GM23248 (cell line): ENCODE measurements at places on chromosomes 4 and X.

- peak; percentile 24 for DNase-seq
Observed at GRCh38 chrX:134685668-134686067, 27.4 kb upstream of the PLAC1 start.

DNA sequence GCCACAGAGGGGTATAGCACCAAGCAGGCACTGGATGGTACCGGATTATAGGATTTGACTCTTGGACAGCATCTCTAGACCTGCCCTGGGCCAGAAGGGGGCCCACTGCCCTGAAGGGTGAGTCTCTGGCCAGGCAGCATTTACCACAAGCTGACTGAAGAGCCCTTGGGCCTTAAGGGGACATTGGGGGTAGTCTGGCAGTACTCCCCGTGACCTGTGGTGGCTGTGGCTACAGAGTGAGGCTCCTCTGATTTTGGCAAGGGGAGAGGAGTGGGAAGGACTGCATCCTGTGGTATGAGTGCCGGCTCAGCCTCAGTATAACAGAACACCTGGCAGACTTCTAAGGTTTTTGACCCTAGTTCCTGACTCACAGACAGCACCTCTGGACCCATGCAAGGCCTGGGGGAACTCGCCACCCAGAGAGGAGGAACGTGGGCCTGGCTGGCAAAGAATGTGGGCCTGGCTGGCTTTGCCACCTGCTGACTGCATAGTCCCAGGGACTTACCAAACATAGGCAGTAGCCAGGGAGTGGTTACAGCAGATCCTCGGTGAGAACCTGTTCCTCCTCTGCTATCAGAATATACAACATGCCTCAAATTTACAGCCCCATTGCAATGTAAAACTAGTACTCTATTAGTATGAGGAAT, 48.1 kb downstream of the ABCB7 start:
- DNase-seq: no peak

GRCh38 chr4:6775746-6776145, 6.8 kb upstream of the KIAA0232 start:
- DNase-seq: no peak

DNA sequence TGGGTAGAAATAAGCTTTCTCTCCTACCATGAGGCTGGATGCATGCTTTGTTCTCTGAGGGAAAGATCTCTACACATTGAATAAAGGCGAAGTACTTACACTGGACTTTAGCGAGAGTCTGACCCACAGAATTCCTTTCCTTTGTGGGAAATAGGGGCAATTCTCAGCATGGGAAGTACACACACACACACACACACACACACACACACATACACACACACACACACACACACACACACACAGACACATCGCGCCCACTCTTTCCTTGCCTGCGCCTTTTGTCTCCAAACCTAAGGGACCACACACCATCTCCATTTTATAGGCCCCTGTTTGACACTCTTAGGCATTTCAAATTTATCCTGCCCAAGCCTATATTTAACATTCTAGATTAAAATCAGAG, 83.8 kb downstream of the LUZP4 start:
- no peak for DNase-seq

- peak; percentile 47 for DNase-seq
Observed at GRCh38 chrX:40866893-40867292, 131.6 kb upstream of the MED14 start.

GRCh38 chrX:69197690-69198089, 32.4 kb upstream of the PJA1 start:
- DNase-seq: no peak

GRCh38 chr4:48011722-48012121, 4.8 kb downstream of the CNGA1 start:
- no peak for DNase-seq

GRCh38 chrX:17758382-17758781, 21.1 kb downstream of the SCML1 start:
- no peak for DNase-seq

GRCh38 chr4:86831262-86832130, 17.7 kb downstream of the SLC10A6 start:
- DNase-seq: peak; percentile 97

GRCh38 chr4:101252721-101253120, 94.6 kb downstream of the PPP3CA start:
- peak; percentile 39 for DNase-seq

GRCh38 chrX:70231666-70232065, 2.8 kb upstream of the AWAT1 start:
- no peak for DNase-seq

DNA sequence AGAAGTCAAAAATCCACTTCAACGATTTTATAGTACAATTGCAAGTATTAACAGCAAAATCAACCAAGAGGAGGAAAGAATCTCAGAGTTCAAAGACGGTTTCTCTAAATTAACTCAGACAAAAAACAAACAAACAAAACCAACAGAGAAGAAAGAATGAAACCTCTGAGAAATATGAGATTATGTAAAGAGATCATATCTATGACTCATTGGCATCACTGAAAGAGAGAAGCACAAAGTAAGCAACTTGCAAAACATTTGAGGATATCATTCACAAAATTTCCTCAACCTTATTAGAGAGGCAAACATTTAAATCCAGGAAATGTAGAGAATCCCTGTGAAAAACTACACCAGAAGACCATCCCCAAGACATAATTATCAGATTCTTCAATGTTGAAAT, 370.4 kb downstream of the INPP4B start:
- DNase-seq: peak; percentile 30

DNA sequence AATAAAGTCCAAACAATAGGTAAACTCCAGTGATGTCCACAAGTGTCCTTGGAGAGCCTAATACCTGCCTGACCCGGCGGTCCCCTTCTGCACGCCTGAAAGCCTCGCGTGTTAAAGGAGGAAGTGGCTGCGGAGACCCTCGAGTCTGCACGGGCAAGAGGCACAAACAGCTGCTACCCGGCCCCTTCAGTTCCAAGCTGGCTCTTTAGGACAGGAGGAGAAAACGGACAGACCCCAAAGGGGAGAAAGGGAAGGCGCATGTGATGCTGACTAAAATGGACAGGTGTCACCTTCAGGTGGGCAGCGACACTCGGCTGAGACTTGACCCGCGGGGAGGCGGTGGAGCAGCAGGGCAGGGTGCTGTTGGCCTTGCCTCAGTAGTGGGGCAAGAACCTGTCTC, 102.7 kb upstream of the TENM3 start:
- DNase-seq: no peak

- DNase-seq: no peak
Observed at GRCh38 chr4:144674711-144675110, 28.8 kb downstream of the HHIP start.

DNA sequence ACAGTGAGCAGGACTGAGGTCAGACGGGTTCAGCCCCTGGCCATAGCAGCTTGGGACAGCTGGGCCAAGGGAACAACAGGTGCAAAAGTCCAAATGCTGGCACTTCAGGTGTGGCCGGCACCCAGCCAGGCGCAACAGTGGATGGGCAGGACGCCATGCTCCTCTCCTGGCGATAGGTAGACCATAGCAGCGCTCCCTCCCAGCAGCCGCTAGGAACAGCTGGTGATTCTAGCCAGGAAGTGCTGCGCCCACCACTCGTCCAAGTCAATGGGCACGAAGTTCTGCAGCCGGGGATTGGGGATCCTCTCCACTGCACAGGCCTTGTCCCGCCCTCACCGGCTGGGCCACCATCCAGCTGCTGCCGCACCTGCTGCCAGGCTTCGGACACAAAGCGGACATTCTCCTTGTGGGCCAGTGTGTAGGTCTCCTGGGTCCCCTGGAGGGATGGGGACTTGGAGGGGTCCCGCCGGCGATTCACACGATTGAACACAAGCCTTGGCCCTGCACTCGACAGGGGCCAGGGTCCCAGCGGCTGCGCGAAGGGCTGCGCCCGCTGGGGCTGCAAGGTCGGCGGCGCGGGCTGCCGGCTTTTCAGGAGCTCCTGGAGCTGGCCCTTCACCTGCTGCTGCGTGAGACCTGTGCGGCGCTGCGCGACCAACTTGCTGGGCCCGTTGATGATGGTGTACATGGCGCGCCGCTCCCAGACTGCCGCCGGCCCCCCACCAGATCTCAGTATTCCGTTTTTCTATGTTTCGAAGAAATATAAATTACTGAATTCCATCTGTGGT, 227.5 kb upstream of the STK26 start:
- no peak for DNase-seq

DNA sequence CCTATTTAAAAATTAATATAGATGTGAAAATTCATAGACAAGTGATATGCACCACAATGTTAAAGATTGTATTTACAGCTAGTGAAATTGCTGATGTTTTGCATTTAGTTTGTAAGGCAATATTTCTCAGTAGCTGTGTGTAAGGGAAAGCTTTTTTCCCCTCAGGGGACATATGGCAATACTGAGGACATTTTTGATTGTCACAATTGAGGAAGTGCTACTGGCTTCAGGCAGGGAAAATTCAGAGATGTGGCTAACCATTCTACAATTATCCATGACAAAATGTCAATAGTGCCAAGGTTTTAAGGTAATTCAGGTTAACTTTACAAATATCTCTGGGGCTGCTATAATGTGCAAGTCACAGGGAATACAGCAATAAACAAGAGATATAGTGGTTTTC, 66.1 kb upstream of the IL15 start:
- DNase-seq: no peak

- DNase-seq: peak; percentile 47
Observed at GRCh38 chrX:23811108-23811651, 28.2 kb downstream of the SAT1 start.

- no peak for DNase-seq
Observed at GRCh38 chr4:5019274-5019673, at the start of gene CYTL1. CYTL1 (minus strand) TSS chr4:5019458; CDS start chr4:5019445, 13 bp downstream.

GRCh38 chr4:90186229-90186628, 59.0 kb downstream of the CCSER1 start:
- DNase-seq: no peak

DNA sequence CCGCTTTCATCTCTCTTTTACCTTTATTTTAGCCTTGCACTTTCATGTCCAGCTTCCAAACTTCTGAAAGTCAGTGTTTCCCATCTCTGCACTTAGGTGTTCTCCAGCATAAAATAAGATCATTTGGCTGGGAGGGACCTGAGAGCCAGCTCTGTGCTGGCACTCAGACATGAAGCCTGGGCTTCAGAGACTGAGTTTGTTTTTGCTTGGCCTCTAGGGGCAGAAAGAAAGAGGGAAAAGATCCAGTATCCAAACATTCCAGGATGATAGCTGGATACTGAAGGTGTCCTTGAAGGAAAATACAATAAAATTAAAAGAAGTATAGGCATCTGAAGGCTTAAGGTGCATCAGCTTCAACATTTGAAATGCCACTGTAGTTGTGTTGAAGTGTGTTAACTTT, 202.4 kb upstream of the ZIC3 start:
- DNase-seq: no peak

DNA sequence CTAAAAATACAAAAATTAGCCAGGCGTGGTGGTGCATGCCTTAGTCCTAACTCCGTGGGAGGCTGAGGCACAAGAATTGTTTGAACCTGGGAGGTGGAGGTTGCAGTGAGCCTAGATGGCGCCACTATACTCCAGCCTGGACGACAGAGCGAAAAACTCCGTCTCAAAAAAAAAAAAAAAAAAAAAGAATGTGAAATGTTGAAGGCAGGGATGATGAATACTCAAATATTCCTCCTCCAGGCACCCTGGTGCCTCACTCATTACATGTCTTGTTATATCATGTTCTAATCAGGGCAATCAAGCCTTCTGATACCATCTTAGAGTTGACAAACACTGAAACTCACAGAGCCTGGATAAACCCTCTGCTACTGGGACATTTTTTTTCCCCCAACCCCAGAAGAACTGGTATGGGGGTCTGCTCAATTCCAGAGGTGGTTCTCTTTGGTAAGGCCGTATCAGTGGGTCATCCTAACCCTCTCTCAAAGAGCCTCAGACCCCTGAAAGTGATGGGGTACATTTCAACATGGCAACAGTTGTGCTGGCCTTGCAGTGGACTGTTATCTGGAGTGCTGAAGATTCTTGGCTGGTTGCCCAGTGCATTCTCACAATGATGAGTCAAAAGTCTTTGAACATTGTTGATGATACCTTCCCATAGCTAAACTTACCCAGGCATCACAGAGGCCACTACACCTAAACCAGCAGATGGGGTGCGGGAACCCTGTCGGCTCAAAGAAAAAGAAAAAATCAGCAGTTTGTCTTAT, 2.4 kb upstream of the SH3KBP1 start:
- DNase-seq: peak; percentile 70

- no peak for DNase-seq
Observed at GRCh38 chr4:186915816-186916215, 192.2 kb upstream of the FAT1 start.

- DNase-seq: peak; percentile 37
Observed at GRCh38 chr4:40812386-40812785, 62.6 kb downstream of the NSUN7 start.

DNA sequence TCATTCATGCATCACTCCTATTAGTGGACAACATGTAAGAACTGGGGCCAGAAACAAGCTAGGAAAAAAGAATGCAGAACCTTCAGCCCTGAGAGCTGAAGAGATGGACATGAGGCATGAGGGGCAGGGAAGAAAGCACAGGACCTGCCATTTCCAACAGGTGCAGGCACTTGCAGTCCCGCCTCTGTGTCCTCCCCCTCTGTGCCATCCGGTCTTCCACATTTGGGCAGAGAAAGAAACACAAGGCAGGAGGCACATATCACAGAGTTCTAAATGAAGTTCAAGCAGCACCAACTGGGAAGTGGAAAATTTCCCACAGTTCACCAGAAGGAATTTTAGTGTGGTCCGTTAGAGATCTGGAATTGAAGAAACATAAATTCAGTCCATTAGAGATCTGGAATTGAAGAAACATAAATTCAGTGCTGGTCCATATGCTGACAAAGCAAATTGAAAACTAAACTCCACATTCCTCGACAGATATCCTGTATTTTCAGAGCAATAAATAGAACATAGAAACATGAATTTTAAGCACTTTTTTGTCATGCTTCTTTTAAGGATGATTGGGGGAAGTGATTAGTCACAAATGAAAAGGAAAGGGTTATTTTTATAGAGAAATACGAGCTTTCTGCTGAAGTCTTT, 57.2 kb upstream of the DAPP1 start:
- DNase-seq: no peak

DNA sequence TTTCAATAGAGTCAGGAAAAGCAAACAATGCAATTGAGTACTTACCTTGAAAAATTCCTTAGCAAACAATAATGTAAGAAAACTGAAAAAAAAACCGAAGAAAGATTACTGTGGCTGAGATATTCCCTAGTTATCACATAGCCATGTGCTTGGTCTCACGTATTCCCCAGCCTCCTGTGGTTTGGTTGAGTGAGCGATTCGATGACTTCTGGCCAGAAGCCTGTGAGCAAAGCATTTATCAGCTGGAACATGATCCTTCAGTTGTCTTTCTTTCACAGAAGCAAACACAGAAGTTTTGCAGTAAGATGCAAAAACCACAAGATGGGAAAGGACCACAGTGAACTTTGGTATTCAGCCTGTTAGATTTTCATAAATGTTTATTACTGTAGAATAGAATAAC, 1754.3 kb upstream of the AGA start:
- no peak for DNase-seq
